ENCODE measurements at places on chromosomes 7 and 10. TPM values are rescaled to one million over a fixed set of nuclear protein-coding genes. Genes with fewer than 3 reads are reported as not detected.

The FAM241B gene
- not detected for total RNA-seq

The ABCF2 gene
- total RNA-seq: 85.3 TPM

The GTF2IRD2 gene
- total RNA-seq: 0.32 TPM

The UCN3 gene
- total RNA-seq: not detected

The LIPM gene
- not detected for total RNA-seq

The GPR26 gene
- total RNA-seq: not detected

The ANKRD61 gene
- not detected for total RNA-seq

The LMBR1 gene
- total RNA-seq: 14.8 TPM

The TRPV5 gene
- total RNA-seq: not detected

The BAIAP2L1 gene
- 2.8 TPM for total RNA-seq

The HOXA5 gene
- 22.0 TPM for total RNA-seq

The UMAD1 gene
- total RNA-seq: 17.7 TPM

- no peak overlapping the region for H3K4me3 ChIP-seq
- no peaks in the 10 kb centered on the region for H3K36me3 ChIP-seq
- DNase-seq: no peak
- no peak overlapping the region for H3K27ac ChIP-seq
- H3K27me3 ChIP-seq: no peaks in the 10 kb centered on the region
- H3K4me1 ChIP-seq: no peaks in the 10 kb centered on the region
Measured at GRCh38 chr10:126301701-126302475, 86.4 kb downstream of the ADAM12 start.

- H3K4me3 ChIP-seq: no peak overlapping the region
- H3K27ac ChIP-seq: no peak overlapping the region
- DNase-seq: peak; percentile 57
- H3K27me3 ChIP-seq: no peaks in the 10 kb centered on the region
- no peaks in the 10 kb centered on the region for H3K4me1 ChIP-seq
- peaks cover 32% of the 10 kb centered on the region for H3K36me3 ChIP-seq
Measured at GRCh38 chr10:6240254-6240653, 37.5 kb downstream of the PFKFB3 start.

GRCh38 chr7:86963599-86964230, 95.7 kb downstream of the ELAPOR2 start:
- no peak overlapping the region for H3K27ac ChIP-seq
- H3K4me1 ChIP-seq: no peaks in the 10 kb centered on the region
- no peak overlapping the region for H3K4me3 ChIP-seq
- H3K27me3 ChIP-seq: no peaks in the 10 kb centered on the region
- H3K36me3 ChIP-seq: no peaks in the 10 kb centered on the region

- H3K4me3 ChIP-seq: no peak overlapping the region
- H3K27me3 ChIP-seq: no peaks in the 10 kb centered on the region
- no peak for DNase-seq
- H3K36me3 ChIP-seq: no peaks in the 10 kb centered on the region
- H3K27ac ChIP-seq: no peak overlapping the region
- peaks cover 2% of the 10 kb centered on the region for H3K4me1 ChIP-seq
Measured at GRCh38 chr7:86929293-86930109, 130.0 kb downstream of the ELAPOR2 start.

DNA sequence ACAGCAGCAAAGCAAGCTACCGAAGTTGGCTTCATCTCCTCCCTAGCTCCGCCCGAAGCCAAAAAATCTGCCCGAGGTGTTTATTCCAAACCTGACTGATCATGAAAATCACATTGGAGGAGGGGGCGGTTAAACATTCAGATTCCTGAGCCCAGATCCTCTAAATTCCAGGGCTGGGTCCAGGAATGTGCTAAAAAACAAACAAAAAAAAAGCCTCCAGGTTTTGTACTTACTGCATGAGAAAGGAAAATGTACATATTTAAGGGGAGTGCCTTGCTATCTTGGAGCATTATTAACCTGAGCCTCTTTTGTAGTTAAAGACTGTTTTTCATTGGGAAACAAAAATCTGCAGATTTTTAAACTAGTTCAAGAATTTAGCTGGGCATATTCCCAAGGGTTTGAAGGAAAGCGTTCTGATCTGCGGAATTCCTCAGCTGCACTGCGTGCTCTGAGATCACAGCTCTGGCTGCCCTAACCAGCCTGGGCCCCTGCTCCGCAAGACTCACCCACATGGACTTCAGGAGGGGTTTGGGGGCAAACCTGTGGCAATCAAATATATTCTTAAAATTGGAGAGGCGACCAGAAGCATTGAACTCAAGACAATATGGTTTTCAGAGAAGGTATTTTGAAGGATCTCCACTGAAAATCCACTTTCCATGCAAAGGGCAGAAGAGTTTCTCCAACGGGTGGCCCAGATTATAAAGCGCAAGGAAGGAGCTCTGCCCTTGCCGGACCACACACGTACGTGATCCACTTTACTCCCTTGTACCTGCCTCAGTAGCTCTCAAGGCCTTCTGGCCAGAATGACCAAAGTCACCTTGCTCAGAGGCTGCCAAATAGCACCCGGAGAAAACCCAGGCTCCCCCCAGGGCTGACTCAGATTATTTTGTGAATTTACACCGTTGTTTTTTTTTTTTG, 10.0 kb upstream of the TNS3 start:
- no peaks in the 10 kb centered on the region for H3K27me3 ChIP-seq
- peak overlapping the region; percentile 27 for H3K27ac ChIP-seq
- no peaks in the 10 kb centered on the region for H3K36me3 ChIP-seq
- no peak for DNase-seq

DNA sequence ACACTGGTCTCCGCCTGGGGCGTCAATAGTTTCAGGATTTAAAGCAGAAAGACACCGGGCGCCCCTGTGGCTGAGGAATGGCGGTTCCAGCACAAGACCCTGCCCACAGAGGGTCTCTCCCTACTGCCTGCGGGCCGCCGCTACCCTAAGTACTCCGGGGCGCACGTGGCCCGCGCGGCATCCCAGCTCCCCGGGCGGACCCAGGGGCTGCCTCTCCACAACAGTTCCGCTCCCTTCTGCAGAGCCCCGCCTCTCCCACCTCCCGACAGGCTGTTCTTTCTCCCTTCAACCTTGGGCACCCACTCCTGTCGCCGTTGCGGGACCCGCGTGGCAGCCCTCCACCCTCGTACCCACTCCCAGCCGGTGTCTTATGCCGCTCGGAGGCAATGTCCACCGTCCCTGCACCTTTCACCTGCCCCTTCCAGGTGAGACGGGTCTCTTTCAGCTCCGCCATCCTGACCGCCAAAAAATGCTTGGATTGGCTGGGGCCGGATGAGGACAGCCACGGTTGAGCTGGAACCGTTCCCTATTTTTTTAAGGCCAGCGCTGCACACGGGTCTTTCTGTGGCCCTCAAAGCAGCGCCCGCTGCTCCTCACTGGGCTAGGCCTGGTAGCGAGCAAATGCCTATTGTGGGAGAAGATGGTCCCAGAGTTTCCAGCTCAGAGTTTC, 1.6 kb upstream of the NKX2-3 start:
- DNase-seq: no peak
- H3K4me3 ChIP-seq: no peak overlapping the region
- H3K4me1 ChIP-seq: no peaks in the 10 kb centered on the region
- H3K27ac ChIP-seq: no peak overlapping the region

GRCh38 chr7:27795977-27796376, 56.0 kb downstream of the TAX1BP1 start:
- H3K27me3 ChIP-seq: no peaks in the 10 kb centered on the region
- H3K36me3 ChIP-seq: peaks cover 42% of the 10 kb centered on the region
- H3K27ac ChIP-seq: no peak overlapping the region
- no peak overlapping the region for H3K4me3 ChIP-seq
- no peaks in the 10 kb centered on the region for H3K4me1 ChIP-seq
- no peak for DNase-seq

DNA sequence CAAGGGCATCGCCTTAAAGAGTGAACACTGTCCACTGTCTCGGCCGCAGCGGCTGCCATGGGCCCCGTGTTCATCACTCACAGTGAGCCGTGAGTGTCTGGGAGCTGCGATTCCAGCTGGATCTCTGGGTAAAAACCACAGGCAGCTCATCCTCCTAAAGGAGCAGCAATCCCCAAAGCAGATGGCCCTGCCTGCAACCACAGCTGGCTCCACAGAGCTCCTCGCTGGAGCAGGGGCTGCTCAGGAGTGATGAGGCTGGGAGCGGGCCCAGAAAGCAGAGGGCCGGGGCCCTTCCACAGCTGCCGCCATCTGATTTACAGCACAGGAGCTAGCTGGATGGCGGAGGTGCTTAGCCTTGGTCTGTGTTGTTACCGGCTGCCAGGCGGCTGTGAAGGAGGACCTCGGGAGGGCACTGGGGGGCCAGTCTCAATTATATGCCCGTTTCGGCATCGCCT, 6.6 kb upstream of the TMEM184A start:
- no peaks in the 10 kb centered on the region for H3K36me3 ChIP-seq
- no peaks in the 10 kb centered on the region for H3K27me3 ChIP-seq
- no peak for DNase-seq
- H3K4me3 ChIP-seq: no peak overlapping the region
- no peak overlapping the region for H3K27ac ChIP-seq
- H3K4me1 ChIP-seq: no peaks in the 10 kb centered on the region

DNA sequence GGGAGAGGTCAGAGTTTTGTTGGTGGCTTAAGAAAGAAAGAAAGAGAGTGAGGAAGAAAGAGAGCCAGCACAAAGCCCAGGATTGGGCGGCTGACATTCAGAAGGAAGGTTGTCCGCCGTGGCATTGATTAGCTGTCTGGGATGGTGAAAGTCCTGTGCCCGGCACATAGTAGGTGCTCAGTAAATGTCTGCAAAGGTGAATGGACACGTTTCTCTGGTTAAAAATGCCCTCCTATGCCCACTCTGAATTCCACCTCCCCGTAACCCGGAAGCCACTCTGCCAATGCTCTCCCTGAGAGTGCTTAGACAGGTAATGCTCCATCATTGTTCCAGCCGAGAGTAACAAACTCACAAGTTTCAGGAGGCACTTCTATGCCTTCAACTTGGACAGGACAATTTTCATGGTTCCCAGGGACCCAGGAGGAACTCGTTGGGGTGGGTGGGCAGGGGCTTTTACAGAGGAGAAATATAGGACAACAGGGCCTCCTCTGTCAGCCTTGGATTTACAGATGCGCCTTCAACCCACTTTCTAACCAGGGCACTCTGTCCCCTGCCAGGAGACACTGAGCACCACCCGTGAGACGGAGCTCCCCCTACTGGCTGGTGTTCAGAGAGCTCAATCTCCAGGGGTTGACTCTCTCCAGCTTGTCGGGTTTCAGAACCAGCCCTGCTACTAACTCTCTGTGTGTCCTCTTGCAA, 411.5 kb upstream of the ZMIZ1 start:
- no peaks in the 10 kb centered on the region for H3K27me3 ChIP-seq
- H3K4me3 ChIP-seq: no peak overlapping the region
- H3K36me3 ChIP-seq: no peaks in the 10 kb centered on the region
- no peaks in the 10 kb centered on the region for H3K4me1 ChIP-seq

- H3K27ac ChIP-seq: no peak overlapping the region
- DNase-seq: no peak
- H3K27me3 ChIP-seq: no peaks in the 10 kb centered on the region
- no peaks in the 10 kb centered on the region for H3K4me1 ChIP-seq
Measured at GRCh38 chr7:126535176-126535575, 717.6 kb downstream of the GRM8 start.

GRCh38 chr7:41696323-41696916, 6.5 kb downstream of the INHBA start:
- peak overlapping the region; percentile 88 for H3K27ac ChIP-seq
- peaks cover 9% of the 10 kb centered on the region for H3K4me1 ChIP-seq
- no peaks in the 10 kb centered on the region for H3K36me3 ChIP-seq
- H3K4me3 ChIP-seq: peak overlapping the region; percentile 82

DNA sequence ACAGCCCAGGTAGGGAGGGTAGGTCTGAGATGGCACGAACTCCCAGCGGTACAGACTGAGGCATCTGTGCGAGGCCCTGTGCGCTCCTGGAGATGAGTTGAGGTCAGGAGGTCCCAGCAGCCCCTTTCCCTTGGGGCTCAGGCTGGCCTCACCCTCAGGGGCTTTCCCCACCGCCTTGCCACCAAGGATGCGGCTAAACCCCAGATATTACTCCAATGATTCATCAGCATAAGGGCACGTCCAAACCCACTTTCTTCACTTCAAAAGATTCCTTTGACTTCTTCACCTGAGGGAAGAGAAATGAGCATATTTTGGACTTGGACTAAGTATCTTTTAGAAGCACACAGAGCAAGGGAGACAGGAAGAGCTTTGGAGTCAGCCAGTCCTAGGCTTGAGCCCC, 20.3 kb downstream of the UROS start:
- no peak overlapping the region for H3K27ac ChIP-seq
- no peak for DNase-seq
- no peaks in the 10 kb centered on the region for H3K27me3 ChIP-seq
- H3K36me3 ChIP-seq: peaks cover 59% of the 10 kb centered on the region
- H3K4me3 ChIP-seq: no peak overlapping the region

GRCh38 chr7:133081119-133081598, 731 bp downstream of the CHCHD3 start:
- H3K36me3 ChIP-seq: no peaks in the 10 kb centered on the region
- H3K27ac ChIP-seq: peak overlapping the region; percentile 82
- no peak for DNase-seq
- H3K4me3 ChIP-seq: peak overlapping the region; percentile 85
- no peaks in the 10 kb centered on the region for H3K27me3 ChIP-seq

GRCh38 chr10:125343118-125343925, 183.0 kb upstream of the CTBP2 start:
- H3K4me1 ChIP-seq: no peaks in the 10 kb centered on the region
- H3K27me3 ChIP-seq: no peaks in the 10 kb centered on the region
- no peak for DNase-seq
- H3K4me3 ChIP-seq: no peak overlapping the region

DNA sequence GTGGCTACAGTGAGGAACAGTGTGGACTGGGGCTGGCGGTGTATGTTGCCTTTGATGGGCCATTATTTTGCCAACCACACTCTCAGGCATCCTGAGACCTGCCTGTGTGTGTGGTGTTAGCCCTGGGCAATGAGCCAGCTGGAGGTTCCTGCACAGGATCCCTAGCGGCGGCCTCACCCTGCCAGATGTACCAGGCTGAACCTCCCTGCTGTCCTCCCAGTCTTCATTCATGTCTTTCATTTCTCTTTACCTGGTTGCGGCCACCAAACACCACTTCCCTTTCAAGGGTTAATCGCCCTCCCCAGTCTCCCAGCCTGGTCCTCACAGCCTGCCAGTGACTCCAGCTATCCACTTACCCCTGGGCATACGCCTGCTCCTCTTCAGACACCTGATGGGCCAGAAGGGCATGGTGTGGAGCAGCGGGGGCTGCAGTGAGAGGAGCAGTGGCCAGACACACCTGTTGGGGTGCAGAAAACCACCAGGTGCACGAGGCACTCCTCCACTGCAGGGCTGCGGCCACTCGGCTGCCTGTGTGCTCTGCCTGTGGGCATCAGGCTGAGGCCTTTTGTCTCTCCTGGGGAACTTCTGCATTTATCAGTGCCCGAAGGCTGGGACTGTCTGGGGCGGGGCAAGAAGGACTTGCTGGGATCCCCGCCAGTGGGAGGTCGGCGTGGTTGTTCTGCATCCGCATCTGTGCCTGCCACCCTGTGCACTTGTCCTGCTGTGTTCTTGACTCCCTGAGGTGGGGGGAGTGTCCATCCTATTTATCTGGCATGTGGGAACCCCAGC, 111.6 kb downstream of the ARHGAP22 start:
- no peak overlapping the region for H3K4me3 ChIP-seq
- no peaks in the 10 kb centered on the region for H3K36me3 ChIP-seq
- no peaks in the 10 kb centered on the region for H3K4me1 ChIP-seq
- no peak for DNase-seq

- H3K27ac ChIP-seq: no peak overlapping the region
- no peak for DNase-seq
- H3K27me3 ChIP-seq: no peaks in the 10 kb centered on the region
- H3K4me1 ChIP-seq: no peaks in the 10 kb centered on the region
- no peaks in the 10 kb centered on the region for H3K36me3 ChIP-seq
Measured at GRCh38 chr7:100598425-100598824, 3.7 kb upstream of the PCOLCE start.

- no peaks in the 10 kb centered on the region for H3K36me3 ChIP-seq
- H3K4me3 ChIP-seq: no peak overlapping the region
- DNase-seq: no peak
- no peaks in the 10 kb centered on the region for H3K27me3 ChIP-seq
- H3K4me1 ChIP-seq: no peaks in the 10 kb centered on the region
- H3K27ac ChIP-seq: no peak overlapping the region
Measured at GRCh38 chr7:44891372-44891771, 6.0 kb upstream of the PURB start.
